ENCODE measurements at places on chromosomes 7 and 10.

- no peak for DNase-seq
Observed at GRCh38 chr7:148799893-148800555, 84.1 kb downstream of the EZH2 start.

DNA sequence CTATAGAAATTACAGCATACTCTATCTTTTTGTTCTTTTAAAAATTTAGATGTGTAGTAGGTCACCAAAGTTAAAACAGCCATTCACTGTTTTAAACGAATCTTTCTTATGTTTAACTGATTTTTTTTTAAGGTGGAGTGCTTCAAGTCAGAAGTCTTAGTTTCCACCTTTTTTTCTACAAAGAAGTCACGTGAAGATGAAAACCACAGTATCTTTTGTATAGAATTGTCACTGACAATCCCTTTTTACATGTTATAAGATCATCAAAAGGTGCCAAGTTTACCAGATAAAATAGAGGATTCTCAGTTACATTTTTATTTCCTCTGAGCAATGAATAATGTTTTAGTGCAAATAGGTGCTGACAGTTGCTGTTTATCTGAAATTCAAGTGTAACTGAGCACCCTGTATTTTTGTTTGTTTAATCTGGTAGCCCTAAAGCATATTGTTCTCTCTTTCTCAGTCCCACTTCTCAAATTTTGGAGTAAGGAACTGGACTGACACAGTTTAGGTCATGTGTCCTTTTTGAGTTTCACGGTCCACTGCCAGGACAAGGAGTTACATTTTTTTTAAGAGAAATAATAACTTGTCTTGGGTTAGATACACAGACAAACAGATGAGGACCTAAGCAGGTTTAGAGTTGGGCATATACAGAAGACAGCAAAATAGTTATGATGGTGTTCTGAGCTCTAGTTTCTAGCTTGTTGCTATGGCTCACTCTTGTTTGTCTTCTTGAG, 233.2 kb upstream of the MBL2 start:
- DNase-seq, result no peak

DNA sequence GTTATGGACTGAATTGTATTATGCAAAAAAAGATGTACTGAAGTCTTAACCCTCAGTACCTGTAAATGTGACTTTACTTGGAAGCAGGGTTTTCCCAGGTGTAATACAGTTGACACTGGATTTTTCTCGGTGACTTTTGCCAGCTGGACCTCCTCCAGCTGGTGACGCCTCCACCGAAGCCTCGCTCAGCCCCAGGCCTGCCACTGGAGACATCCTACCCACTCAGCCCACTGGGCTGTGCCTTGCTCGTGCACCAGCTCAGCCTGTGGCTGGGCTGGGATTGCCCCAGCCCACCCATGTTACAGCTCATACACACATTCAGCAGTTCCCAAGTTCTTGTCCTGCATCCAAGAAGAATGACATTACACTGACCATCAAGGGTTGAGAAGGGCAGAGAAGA, 42.4 kb upstream of the GPR22 start:
- DNase-seq, result no peak

- DNase-seq, result no peak
Observed at GRCh38 chr10:397321-398068, 262.2 kb downstream of the ZMYND11 start.

DNA sequence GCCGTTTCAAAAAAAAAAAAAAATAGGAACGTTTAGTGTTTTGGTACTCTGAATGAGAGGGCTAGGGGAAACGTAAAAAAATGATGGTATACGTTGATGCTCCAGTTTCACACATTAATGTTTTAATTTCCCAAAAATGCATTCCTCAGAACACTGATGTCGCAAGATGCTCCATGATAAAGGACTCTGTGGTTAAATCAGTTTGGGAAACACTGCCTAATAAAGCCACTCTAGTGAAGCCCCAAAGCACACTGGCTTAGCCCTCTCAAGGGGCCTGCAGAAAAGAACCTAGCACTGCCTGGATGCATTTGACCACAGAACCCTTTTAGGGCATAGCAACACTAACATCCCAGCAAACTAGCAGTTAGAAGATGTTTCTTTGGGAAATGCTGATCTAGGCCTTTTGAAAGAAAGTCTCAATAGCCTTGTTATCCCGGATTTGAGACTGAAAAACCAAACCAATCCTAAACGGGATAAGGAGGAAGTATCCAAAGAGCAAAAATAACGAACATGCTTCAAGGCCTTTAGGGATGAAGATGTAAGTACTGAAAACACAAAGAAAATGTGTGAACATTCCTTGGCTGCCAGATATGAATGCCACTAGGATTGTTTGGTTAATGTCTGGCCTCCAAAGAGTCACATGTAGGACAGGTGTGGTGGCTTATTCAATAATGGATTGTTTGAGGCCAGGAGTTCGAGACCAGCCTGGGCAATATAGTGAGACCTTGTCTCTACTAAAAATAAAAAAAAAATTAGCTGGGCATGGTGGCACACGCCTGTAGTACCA, 11.0 kb downstream of the DLG5 start:
- DNase-seq, result peak; percentile 69

DNA sequence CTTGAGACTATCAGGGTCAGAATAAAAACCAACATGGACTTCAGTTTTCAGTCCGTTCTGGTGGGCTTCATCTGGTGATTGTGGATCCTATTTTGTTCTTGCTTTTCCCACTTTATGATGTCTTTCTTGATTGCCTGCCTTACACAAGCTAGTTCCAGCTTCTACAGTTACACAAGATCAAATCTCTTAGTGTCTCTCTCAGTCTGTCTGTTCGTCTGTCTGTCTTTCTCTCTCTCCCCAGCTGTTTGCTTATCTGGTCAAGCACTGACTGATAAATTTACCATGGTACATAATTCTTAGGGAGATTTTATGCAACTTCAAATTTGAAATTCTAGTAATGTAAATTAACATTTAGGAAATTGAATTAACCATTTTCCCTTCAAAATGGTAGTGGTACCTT, 35.8 kb downstream of the TAX1BP1 start:
- DNase-seq, result no peak

DNA sequence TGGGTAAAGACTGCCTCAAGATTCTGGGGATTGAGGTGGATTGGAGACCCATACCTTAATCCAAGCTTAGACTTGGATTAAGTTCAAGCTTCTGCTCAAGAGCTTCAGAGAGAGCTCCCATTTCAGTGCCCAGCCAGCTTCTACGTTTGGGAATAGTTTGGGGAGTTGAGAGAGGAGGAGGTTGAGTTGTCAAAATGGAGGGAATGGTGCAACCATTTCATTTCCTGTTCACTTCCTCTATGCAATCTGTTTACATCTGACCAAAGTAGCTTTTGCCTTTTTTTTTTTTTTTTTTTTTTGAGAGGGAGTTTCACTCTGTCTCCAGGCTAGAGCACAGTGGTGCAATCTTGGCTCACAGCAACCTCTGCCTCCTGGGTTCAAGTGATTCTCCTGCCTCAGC, 65.8 kb downstream of the ENTPD1 start:
- no peak for DNase-seq

DNA sequence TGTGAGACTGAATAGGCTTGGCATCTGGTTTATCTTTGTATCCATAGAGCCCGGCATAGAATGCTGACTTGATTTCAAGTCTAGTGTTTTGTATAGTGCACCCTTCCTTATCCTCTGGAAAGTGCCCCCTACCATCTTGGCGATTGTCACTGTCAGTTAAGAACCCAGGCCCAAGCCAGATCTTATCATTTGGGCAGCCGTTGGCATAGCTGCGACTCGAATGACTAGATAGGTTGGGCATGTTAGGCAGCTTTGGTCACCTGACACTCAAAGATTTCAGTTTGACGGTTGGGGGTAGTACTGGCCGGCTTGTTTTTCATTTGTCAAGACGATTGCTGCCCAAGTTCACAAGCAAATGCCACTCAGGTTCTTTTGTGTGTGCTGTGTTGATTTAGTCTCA, 6.6 kb downstream of the NIPSNAP2 start:
- DNase-seq, result no peak

DNA sequence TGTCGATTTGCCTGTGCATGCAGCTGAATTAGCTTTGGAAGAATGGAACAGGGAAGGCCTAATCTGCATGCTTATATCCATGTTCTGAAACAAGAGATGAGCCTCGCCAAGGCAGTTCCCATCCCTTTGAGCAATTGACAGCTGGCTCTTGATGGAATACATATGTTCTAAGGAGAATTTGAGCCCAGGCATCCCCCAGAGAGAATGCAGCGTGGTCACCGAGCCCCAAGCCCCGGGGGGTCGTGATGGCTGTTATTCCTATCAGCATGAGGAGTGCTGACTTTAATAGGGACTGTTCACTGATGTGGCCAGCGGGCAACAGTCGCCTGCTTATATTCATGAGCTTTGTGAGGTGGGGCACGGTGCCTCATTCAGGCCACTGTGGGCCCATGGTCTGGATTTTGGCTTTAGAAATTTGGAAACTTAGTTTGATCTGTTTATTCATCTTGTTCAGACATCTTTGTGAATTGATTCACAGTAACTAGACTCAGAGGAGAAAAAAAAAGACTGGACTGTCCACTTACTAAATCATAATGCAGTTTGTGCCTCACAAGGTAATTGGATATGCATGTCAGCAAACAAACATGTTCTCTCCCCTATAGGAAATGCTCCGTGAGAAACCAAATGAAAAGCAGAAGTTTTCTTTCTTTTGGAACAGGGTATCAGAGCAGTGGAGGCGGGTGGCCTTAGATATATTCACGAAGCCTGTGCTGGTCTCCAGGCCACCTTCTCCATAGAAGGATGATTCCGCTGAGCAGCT, 204.9 kb downstream of the CCDC3 start:
- no peak for DNase-seq

GRCh38 chr7:28296571-28297483, 115.5 kb upstream of the CREB5 start:
- peak; percentile 33 for DNase-seq

GRCh38 chr10:30436671-30437030, 2.7 kb downstream of the MAP3K8 start:
- no peak for DNase-seq

DNA sequence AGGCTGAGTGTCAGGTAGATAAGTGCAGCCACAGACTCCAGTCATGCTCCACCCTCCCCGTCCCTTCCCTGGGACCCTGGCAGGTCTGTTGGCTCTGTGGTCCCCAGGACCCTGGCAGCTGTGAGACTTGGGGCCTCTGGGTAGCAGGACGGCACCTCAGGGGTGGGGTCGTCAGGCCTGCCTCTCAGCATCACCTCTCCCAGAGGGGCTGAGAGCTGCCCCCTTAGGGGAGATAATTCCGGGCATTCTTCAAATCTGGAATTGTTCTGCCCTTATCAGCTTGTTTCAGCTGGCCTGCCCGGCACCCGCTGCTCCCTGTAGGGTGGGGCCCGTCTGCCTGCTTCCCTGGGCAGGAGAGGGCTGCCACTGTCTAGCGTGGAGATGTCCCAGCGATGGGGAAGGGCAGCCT, 23.3 kb downstream of the PODXL start:
- no peak for DNase-seq

DNA sequence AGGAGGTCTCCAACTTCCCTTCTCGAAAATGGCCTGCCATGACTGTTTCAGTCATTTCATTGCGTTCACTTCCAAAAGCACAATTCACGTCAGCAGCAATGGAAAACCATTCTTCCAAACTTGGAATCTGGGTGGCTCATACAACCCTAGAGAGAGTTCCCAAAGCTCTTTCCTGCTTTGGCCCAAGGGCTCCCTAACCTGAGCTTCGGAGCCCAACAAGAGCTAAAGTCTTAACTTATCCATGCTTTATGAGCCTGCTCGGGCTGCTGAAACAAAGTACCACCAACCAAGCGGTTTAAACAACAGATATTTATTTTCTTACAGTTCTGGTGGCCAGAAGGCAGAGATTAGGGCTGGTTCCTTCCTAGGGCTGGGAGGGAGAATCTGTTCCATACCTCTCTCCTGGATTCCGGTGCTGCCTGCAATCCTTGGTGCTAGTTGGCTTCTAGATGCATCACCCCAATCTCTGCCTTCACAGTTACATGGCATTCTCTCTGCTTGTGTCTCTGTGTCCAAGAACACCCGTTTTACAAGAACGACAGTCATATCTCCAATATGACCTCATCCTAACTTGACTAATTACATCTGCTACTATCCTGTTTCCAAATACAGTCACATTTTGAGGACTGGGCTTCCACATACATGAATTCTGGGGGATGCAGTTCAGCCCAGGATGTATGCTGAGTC, 33.5 kb downstream of the CAMK2B start:
- DNase-seq, result no peak

- no peak for DNase-seq
Observed at GRCh38 chr7:4824120-4824775, 37.6 kb downstream of the PAPOLB start.

- no peak for DNase-seq
Observed at GRCh38 chr10:75402486-75403143, 1.1 kb upstream of the ZNF503 start.

DNA sequence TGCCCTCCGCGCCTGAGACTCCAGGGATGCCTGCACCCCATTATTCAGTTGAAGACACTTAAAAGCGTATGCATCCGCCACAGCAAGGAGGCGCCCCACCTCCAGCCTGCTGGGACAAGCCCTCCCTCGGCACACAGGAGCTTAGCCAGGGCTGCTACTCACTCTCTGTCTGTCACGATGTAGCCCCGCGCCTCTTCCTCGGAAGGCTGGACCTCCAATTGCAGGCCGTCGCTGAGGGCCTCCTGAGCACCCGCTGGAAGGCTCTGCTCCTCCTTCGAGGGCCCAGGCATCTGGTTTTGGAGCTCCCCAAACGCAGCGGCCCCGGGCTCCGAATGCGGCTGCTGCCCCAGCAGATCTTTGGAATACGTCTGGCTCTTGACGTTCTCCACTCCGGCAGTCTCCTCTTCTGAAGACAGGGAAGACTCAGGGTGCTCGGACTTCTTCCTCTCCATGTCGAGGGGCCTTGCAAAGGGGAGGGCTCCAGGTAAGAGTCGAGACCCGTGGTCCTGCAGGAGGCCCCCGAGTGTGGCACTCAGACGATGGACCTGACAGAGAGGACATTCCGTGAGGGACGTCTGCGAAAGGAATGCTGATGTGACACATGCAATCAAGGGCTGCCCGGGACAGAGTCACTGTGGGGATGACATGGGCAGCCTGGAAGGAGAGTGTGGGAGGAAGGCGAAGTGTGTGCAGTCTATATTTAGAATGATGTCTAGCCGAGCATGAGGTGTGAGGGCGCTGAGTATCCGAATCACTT, 453.9 kb downstream of the PTPRN2 start:
- no peak for DNase-seq

DNA sequence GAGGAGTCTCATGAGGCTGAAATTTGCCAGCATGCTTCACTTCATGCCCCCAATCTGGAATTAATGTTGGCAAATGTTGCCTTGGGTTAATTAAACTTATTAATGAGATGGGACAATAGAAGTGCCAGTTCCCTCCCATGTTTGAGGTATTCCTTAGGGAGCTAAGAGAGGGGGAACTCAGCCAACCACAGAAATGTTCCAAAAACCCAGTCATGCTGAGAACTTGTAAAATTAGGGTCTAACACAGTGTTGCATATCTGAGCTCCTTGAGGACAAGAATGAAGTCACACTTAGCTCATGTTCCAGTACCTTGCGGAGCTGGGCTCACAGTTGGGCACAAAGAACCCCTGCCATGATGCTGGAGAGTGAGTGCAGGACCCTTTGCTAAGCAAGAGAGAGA, 89.4 kb downstream of the OAT start:
- no peak for DNase-seq

GRCh38 chr10:19572056-19572455, 244.2 kb upstream of the PLXDC2 start:
- no peak for DNase-seq

- DNase-seq, result peak; percentile 63
Observed at GRCh38 chr10:88254091-88254490, 329.0 kb downstream of the RNLS start.

GRCh38 chr7:27180431-27181420, 4.3 kb downstream of the HOXA11 start:
- no peak for DNase-seq

- DNase-seq, result no peak
Observed at GRCh38 chr10:25753776-25754175, 180.3 kb upstream of the MYO3A start.

GRCh38 chr10:18005445-18005780, 53.7 kb downstream of the SLC39A12 start:
- no peak for DNase-seq

All from AG10803 (cell line).